ENCODE measurements at places on chromosomes 7 and 10.

GRCh38 chr7:116777651-116778281 lies 84.6 kb upstream of the CAPZA2 start:
- no peak for DNase-seq

DNA sequence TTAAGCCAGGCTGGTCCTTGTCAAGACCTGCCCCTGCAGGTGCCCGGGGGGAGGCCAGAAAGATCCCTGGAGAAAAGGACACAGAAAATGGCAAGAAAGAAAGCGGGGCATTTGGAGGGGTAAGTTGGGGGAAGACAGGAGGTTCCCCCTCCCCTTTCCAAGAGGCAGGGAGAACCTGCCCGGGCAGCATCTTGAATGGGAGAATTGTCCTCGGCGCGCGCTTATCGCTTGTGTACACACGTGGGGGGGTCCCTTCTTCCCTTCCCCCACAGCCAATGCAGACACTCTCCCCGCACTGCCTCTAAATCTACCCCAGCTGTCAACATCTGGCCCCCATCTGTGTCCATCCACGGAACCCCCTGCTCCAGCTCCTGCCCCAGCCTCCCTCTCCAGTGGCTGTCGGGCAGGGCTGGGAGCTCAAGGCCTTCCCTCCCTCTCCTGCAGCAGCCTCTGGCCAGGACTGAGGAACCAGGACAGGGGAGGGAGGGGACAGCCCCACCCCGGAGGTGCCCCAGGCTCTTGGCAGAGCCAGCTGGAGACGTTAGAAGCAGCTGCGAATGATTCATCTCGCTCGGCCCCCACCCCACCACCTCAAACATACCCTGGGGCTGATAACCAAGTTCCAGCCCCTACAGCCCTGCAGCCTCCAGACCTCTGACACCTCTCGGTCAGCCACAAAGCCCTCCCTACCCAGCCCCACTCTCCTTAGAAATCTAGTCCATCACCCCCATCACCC lies 25.3 kb downstream of the EPHB4 start:
- DNase-seq, result peak; percentile 55

- DNase-seq, result no peak
Measured at GRCh38 chr7:126930166-126930565, 322.6 kb downstream of the GRM8 start.

DNA sequence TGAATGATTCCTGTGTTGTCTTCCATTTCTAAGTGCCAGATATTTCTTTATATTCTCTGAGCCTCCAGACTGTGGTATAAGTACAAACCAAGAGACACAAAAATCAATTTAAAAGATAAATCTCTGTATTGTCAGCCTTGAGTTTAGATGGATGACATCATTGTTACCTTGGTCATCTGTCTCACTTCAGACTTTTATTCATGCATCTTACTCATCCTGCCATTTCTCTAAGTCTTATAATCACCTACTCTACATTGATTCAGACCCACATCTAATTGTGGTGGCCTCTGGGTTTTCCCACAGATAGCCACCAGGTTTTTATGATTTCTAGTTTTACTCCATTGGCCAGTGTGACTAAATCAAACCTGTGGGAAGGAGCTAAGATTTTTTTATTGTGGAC lies 26.8 kb upstream of the HDAC9 start:
- no peak for DNase-seq

GRCh38 chr10:91103384-91104192 lies 116.9 kb upstream of the PCGF5 start:
- DNase-seq, result peak; percentile 28

GRCh38 chr10:34172936-34173533 lies 642.1 kb downstream of the PARD3 start:
- DNase-seq, result no peak

DNA sequence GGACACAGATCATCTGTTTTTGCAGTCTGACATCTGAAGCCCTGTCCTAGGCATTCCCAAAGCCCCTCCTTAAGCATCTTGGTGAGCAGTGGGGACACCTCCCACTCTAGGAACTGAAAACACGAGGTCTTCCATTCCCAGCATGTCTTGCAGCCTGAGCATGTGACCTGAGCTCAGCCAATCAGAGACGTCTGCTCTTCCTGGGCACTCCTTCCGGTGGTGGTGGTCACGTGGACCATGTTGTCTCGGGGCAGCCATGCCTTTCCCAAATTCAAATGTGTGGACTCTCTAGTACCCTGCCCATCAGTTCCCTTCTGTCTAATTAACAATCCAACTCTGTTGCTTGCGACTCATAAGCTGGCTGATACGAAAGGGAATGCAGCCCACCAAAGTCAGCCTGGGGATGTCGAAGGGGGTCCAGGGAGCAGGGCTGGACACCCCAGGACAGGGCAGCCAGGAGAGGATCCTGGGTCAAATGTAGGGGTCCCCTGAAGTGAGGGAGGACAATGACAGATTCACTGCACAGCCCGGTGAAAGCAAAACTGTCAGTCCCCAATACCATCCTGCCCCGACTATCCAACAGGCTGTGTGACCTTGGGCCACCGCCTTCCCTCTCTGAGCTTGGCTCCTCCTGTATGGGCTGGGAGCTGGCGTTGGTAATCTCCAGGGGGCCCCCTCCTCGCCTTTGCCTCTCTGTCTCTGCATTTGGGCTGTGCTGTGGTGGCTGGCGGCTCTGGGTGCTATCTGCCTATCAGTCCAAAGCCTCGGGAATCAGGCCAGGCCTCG lies 57.4 kb upstream of the BAIAP2L1 start:
- DNase-seq, result no peak

- DNase-seq, result no peak
Measured at GRCh38 chr7:19869979-19870378, 96.6 kb upstream of the TMEM196 start.

GRCh38 chr7:123783820-123784219 lies 35.0 kb upstream of the WASL start:
- DNase-seq, result no peak

GRCh38 chr7:112749775-112750174 lies 40.4 kb downstream of the TMEM168 start:
- DNase-seq, result no peak

- DNase-seq, result no peak
Measured at GRCh38 chr7:47304727-47305719, 276.9 kb downstream of the TNS3 start.

DNA sequence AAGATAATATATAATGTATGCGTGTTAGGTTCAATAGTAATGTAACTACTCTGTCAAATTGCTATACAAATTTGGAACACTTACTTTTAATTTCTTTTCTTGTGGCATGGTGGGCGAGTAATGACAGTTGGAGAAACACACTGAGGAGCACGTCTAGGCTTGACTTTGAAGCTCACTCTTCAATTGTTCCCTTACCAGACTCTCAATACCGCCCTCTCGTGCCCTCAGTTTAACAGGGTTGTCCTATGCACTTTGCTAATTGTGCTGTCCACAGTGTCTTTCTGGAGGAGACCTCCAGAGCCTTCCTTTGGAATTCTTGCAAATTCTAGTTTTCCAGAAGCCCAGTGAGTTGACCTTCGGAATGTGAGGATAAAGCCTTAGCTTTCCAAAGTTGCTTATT lies 107.2 kb upstream of the RELN start:
- DNase-seq, result peak; percentile 14

- DNase-seq, result no peak
Measured at GRCh38 chr7:135514856-135515255, 5.0 kb upstream of the CNOT4 start.

GRCh38 chr10:53140506-53140905 lies 367.9 kb upstream of the MBL2 start:
- DNase-seq, result no peak

DNA sequence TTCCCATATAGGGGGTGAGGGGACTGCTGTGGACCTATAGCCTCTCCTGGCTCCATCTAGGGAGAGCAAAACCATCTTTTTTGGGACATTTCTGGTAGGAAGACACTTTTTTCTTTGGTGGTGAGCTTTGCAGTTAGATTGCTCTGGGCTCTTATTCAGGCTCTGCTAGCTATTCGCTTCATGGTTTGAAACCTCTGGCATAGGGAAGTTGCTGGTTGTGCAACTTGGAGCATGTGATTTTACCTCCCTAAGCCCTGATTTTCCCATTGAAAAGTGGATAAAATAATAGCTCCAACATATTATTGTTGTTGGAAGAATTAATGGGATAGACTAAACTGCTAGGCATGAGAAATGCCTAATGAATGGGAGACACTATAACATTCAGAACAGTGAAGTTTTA lies 69.6 kb downstream of the CYP26A1 start:
- no peak for DNase-seq

DNA sequence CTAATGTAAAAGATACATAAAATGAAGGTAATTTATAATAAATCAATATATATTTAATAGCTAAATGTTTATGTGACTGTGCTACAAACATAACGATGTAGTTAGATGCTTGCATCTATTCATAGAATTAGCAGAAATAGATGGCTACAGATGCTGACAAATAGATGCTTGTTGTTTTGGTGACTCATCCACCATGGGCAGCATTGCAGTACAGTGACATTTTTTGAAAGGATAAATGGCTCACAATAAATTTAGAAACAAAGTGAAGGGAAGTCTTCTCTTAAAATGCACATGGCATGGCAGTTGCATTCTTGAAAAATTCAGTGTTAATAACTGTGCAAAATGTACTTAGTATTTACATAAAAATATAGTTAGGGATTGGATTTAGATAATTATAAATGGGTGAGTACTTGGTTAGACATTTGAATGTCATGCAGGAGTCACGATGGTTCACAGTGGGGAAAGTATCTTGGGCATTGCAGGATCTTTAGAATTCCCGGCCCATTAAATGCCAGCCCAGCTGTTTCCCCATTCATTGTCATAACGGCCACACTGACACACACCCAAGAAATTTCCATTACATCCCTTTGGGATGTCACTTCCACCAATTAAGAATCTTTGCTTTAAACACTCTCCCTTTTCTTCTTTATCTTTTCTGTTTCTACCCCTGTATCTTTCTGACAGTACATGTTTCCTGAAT lies 564.1 kb downstream of the ATRNL1 start:
- DNase-seq, result peak; percentile 14
